ENCODE measurements at places on chromosomes 11 and 22.

GRCh38 chr11:17839450-17839849 lies 104.9 kb downstream of the KCNC1 start:
- DNase-seq: no peak

DNA sequence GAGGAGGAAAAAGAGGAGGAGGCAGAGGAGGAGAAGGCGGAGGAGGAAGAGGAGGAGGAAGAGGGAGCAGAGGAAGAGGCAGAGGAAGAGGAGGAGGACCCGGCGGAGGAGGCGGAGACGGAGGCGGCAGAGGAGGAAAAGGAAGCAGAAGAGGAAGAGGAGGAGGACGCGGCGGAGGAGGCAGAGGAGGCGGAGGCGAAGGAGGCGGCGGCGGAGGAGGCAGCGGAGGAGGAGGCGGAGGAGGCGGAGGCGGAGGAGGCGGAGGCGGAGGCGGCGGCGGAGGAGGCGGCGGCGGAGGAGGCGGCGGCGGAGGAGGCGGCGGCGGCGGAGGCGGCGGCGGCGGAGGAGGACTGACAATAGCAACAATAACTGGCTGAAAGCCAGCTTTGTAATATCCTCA lies 616.6 kb downstream of the TBC1D22A start:
- DNase-seq: no peak

DNA sequence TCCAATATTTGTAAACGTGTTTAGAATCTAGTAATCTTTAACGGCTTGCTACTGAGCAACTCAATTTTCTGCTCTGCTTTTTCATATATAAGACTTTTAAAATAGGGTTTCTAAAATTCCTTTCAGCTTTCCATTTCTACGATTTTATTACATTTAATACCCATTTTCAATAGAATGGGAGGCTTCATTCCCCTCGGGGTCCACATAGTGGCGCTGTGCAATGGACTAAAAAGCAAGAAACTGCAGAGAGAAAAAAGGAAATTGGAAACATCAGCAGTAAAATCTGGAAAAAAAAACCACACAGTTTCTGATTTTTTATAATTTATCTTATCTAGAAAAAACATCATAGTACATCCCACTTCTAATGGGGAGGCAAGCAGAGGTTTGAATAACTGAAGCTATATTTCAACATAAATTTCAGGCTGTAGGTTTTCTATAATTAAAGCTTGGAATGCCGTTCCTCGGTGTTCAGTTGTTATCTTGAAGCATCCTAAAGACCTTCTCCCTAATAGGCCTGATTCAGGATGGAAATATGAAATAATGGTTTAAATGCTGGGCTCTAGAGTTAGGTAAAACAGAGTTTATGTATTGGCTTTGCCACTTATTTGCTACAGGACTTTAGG lies 18.7 kb upstream of the JHY start:
- peak; percentile 40 for DNase-seq

DNA sequence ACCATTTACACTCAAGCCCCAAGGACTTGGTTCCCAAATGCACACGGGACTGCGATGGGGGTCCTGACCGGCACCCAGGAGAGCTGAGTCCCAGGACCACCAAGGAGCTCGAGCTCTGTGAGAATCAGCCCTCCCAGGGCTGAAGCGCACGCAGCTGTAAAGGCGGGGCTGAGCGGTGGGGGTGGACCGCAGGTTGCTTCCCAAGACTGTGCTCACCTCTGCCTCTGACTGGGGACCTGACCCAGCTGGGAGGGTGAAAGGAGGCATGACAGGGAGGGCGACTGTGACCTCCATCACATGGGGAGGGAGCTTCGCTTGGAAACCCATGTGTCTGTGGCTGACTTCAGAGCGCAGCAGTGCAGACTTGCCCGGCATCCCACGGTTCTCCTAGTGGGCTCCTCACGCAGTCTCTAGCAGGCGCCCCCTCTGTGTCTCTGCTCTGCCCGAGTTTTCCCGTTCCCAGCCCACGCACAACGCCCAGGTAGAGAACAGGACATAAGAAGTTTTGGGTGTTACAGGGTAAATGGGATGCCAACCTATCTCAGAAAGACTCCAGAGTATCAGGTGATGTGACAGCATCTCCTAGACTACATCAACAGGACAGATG lies 15.4 kb upstream of the NAP1L4 start:
- DNase-seq: no peak

DNA sequence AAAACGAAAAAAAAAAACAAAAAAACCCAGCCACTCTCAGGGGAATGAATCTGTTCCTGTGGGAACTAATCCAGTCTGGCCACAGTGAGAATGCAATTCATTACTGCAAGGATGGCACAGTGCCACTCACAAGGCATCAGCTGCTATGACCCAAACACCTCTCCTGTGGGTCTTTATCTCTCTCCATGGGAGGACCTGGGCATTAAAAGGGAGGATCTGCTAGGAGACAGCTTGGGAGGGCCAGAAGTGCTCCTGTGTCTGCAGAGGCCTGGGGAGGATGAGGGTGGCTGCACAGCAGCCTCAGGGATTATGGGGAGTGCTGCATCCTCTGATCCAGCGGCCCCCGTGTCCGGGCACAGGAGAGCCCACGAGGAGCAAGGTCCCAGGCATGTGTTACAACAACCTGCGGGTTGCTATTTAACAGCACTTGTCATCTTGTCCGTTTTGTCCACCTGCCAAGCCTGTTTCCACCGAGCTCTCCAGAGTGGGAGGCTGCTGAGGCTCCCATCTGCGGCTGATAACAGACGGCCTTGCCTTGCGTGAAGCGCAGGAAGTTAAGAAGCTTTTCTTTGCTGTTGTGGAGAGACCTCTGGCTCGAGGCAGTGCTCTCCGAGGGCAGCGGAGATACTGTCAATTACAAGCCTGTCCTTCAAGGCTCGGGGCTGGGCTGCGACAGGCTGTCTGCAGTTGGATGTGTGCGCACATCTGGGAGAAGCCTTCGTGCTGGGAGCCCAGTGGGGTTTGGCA lies 97.7 kb downstream of the NXPE2 start:
- no peak for DNase-seq

- no peak for DNase-seq
These were observed 3.1 kb upstream of the POLD4 start for GRCh38 chr11:67356387-67356863.

- no peak for DNase-seq
These were observed 235.9 kb upstream of the NARS2 start for GRCh38 chr11:78810559-78811009.

DNA sequence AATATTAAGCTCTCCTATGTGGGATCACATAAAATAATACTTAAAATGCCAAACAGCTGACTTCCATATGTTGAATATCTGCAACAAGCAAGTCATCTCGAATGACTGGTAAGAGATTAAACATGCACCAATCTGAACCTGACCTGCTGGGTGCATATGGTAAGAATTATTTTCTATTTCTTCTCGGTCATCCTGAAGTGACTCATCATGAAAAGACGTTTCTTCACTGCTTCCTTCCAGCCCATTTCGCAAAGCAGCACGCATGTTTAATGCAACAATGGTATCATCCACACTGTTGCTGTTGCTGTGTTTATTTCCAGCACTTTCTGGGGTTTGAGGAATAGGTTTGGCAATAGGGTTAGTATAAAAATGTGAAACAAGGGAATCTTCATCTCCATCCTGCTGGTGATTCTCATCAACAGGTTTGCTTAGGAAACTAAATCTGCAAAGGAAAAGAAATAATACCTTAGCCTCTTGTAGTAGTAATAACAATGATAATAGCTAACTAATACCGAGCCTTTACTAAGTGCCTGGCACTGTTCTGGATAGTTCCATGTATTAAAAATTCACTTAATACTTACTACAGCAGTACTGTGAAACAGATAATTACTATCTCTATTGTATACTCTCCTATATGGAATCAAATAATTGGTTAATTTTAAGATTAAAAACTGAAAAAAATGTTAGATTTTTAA lies 52.0 kb upstream of the CHRNA10 start:
- DNase-seq: no peak

GRCh38 chr11:34165121-34165520 lies 59.7 kb downstream of the NAT10 start:
- no peak for DNase-seq

DNA sequence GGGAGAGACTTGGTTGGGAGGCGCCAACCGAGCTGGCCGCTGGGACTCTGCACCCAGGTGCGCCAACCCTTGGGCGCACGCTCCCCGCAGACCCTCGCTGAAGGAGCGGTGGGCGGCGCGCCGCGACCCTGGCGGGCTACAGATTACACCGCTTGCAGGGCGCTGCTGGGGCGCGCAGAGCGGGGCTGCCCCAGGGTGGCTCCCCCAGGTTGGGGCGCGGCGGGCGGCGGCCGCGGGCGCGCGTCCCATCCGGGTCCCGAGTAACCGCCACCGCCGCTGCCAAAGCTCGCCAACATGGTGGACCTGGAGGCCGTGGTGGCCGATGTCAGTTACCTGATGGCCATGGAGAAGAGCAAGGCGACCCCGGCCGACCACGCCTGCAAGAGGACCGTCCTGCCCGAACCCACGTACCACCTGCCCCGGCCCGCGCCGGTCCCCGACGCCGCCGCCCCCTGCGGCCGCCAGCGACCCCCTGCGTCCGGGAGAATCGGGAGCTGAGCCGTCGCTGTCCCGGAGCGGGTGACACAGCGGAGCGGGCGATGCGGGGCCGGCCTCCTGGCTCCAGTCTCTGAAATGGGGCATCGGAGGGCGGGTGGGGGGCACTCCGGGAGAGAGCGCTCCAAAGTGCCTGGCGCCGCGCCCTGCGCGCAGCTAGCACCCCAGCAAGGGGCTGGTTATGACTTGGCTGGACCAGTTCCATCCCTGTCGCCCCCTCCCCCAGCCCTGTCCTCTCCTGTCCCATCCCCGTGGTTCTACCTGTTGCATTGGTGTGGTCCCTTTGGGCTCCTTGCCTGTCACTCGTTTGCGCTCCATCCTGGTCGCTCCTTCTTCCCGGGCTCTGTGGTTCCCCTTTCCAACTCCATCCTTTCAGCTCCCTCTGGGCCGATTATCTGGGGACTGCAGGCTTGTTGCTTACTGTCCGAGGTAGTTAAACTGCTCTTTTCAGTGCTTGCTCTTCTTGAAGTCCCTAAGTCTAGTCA lies 143.3 kb upstream of the GRK3 start:
- DNase-seq: no peak

DNA sequence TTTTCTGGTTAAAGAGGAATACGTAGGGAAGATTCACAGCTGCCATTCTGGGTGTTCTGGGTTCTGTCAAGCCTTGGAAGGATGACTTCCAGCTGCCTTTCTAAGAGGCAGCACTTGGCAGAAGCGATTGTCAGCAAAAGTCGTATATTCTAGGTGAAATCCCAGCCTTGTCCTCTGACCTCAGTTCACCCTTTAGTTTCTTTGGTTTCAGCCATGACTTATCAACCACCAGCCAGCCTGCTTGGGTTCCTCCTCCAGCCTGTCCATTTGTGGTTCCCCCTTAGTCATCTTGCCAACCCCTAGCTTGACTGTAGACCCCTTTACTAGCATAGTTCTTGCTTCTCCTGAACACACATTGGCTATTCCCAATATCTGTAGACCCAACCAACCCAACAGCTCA lies 102.3 kb upstream of the CD44 start:
- no peak for DNase-seq

- DNase-seq: no peak
These were observed 89.3 kb upstream of the SLC22A12 start for GRCh38 chr11:64501500-64502427.

DNA sequence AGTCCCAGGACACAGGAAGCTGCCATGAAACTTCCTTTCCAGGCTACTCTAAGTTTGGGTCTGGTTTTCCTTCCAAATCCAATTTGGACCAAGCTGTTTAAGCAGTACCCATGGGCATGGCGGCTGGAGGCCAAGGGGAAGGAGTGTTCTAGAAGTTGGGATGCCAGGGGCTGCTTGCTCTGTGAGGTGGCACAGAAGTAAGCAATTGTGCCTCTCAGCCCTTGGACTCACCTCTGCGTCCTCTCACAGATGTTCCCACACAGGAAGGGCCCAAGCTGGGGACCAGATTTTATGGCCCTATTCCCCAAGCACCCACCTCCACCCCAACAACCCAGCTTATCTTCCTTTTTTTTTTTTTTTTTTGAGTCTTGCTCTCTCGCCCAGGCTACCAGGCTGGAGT lies 3.5 kb upstream of the DGAT2 start:
- DNase-seq: no peak

GRCh38 chr11:118581057-118581456 lies 8.8 kb downstream of the ARCN1 start:
- DNase-seq: no peak

DNA sequence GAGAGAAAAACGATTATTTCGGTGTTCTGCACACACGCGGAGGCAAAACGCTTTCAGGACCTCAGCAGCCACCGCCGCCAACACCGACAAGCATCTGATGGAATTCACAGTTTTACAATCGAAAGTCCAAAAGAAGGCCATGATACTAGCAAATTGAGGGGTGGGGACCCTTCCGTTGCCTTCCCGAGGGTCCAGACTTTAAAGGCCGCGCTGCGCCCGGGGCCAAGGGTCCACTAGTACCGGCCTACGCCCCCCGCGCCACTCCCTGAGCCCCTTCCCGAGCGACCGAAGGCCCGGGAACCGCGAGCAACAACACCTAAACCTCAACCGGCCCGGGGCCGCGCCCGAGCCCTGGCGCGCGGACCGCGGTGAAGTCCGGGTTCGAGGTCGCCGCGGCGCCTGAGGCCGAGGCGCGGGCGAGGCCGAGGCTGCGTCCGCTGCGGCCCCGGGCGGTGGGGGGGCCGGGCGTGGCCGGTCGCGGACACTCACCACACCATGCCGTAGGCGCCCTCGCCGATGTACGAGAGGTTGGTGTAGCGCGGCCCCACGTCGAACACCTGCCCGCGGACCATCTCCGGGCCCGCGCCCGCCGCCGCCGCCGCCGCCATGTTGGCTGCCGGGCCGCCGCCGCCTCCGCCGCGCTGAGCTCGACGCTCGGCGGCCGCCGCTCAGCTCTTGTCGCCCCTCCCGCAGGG lies 465 bp downstream of the MAPK1 start:
- DNase-seq: peak; percentile 23

DNA sequence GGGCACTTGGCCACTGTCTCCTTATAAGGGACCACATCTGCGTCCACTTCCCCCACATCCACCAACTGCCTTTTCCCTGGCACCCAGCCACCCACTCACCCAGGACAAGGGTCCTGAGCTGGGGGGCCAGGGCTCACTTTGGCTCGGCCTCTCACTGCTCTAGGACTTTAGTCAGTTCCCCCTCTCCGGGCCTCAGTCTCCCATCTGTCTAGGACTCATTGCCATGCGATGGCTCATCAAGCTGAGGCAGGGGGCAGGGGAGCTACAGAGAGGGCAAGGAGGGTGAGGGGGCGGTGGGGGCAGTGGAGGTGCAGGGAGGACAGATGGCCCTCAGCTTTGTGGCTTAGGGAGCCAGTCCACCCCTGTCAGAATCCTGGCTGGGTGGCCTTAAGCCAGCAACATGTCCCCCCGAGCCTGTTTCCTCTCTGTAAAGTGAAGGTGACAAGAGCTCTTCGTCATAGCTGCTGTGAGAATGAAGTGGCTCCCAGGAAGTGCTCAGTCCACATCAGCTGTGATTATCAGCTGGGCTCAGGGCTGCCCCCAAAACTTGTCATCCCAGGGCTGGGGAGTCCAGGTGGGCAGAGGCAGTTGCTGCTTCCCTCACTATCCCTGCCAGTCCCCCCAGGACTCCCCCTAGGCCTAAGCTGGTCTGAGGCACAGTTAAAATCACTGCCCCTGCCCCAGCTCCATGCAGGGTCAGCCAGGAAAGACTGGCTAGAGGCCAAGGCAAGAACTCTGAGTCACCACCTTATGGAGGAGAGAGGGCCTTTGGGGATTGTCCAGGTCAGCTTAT lies 14.9 kb downstream of the RAC2 start:
- DNase-seq: peak; percentile 63

- no peak for DNase-seq
These were observed 23.3 kb downstream of the TSPAN32 start for GRCh38 chr11:2325123-2325522.

- DNase-seq: no peak
These were observed 20.0 kb downstream of the DTX4 start for GRCh38 chr11:59191890-59192289.
